ENCODE measurements at places on chromosomes 2 and 18. TPM values are rescaled to one million over a fixed set of nuclear protein-coding genes. Genes with fewer than 3 reads are reported as not detected.

DNA sequence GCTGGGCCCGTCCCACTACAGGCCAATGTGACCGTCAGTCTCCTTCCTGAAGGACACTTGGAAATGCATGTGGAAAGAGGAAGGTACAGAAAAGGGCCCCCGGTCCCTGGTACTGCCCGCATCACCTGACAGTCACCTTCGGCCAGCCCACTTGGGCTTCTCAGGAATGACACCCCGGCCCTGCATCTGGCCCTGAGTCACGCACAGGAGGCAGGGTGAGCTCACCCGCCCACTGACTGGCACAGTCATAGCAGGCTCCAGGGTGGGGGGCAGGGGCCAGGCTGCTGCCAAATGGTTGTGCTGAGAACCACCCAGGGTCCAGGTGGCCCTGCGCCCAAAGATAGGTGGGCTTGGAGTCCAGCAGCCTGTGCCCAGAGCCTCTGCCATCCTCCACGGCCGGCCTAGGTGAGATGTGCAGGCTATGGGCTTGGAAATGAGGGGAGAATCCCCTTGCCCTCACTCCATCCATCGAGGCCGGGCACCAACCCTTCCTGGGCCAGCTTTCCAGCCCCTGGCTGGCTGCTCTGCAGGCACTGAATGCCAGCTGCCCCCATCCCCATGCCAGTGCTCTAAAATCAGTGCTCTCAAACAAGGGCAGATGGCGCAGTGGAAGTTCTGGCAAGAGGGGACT lies 14.1 kb downstream of the EMX1 start:
- H3K27me3 ChIP-seq, result peaks cover 28% of the 10 kb centered on the region
- H3K4me3 ChIP-seq, result no peak overlapping the region
- peaks cover 4% of the 10 kb centered on the region for H3K4me1 ChIP-seq
- no peaks in the 10 kb centered on the region for H3K36me3 ChIP-seq

DNA sequence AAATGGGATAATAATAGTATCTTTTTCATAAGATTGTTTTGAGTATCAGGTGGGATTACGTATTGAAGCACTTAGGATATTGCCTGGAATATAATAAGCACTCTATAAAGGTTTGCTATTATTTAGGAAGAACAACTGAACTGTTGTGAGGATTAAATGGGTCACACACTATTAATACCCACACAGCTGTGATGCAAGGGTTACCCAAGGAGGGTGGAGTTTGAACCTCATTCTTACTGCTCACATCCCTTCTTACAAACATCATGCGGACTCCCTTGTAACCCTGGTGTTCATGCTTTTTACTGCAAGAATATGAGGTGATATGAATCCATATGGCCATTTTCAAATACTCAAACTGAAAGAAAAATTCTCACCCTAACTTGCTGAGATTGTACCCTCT lies 113.5 kb downstream of the KCTD1 start:
- H3K27me3 ChIP-seq, result peaks cover 7% of the 10 kb centered on the region
- no peak overlapping the region for H3K4me3 ChIP-seq
- no peak overlapping the region for H3K27ac ChIP-seq

DNA sequence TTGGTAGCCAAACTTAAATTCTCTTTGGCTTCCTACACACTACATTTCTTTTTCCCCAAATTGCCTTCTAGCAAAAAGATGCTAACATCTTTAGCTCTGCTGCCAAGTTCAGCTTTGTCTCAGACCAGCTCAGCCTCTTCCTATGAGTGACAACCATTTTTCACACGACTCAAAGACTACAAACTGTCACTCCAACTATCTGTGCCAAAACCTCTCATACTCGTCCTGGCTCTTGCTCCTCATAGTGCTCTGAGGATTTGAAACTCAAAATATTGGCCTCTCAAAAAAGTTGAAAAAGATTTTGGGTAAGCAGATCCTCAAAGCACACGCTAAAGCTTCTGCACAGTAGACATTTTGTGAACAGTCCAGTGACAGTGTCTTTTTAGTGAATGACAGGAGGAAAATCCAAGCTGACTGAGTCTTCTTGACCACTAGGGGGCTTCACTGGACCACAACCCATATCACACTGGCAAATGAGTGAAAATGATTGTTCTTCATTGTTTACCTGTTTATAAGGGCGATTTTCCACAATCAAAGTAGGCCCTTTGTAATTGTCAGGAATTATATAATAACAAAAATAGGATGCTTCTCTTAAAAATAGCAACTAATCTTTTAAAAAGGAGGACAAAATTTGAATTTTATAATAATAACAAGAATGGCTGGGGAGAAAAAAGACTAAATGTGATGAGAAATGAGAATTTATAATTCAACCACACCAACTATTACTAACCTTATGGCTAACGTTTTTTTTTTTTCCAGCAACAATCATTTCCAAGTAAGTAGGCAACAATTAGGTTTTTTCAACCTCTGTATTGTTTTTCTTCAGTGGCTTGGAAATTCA lies 85.5 kb upstream of the PGAP1 start:
- no peak overlapping the region for H3K4me3 ChIP-seq
- H3K36me3 ChIP-seq, result peaks cover 3% of the 10 kb centered on the region
- H3K4me1 ChIP-seq, result peaks cover 10% of the 10 kb centered on the region
- H3K27me3 ChIP-seq, result no peaks in the 10 kb centered on the region

DNA sequence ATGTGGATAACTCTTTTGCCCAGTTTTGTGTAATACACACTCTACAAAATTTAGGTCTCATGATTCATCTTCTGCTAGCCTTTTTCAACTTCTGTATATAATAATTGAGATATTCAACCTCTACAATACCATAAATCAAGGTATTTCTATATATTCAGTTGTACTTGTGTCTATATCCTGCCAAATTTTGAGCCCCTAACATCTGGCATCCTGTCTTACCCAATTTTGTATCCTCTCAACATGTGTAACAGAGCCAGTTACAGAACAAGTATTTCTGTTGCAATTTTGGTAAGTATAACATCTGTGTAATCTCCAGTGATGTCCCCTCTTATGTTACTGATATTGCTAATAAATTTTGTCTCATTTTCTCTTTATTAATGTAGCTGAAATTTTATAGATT lies 145.8 kb downstream of the TRIB2 start:
- H3K4me1 ChIP-seq, result peaks cover 3% of the 10 kb centered on the region
- H3K27me3 ChIP-seq, result no peaks in the 10 kb centered on the region
- no peak overlapping the region for H3K4me3 ChIP-seq
- no peak overlapping the region for H3K27ac ChIP-seq
- peaks cover 4% of the 10 kb centered on the region for H3K36me3 ChIP-seq

DNA sequence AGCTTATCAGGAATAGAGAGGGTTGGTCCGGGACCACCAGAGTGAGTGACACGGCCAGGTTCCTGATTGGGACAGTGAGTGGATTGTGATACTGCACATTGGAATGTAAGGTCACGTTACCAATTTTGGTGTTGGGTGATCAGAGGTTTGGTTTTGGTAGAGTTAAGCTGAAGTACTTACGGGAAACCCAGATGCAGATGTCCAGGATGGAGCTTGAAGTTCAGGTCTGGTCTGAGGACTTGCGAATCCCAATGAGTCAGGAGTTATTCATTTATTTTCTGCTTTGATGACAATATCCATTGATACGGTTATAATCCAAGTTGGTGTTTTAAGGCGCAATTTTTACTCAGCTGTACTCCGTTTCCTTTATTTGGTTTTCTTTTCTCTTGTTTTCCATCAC lies 273.6 kb downstream of the ALPK2 start:
- peaks cover 27% of the 10 kb centered on the region for H3K36me3 ChIP-seq
- DNase-seq, result no peak
- H3K27ac ChIP-seq, result no peak overlapping the region
- no peaks in the 10 kb centered on the region for H3K27me3 ChIP-seq

DNA sequence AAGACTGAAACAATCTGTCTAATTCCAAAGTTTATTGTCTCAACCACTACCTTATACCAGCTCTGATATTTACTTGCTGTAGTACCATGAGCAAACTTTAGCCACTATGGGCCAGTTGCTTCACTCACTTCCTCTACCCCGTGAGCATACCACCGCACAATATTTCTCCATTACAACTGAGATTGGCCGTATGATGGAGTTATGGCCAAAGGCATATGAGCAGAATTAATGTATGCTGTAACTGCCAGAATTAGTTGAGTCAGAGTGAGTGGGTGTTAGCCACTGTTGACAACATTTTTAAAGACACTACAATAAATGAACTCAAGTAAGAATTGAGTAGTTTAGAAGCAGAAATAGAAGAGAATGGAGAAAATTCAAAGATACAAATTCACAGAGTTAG lies 69.7 kb downstream of the LRATD1 start:
- H3K4me1 ChIP-seq, result no peaks in the 10 kb centered on the region
- no peak for DNase-seq
- no peaks in the 10 kb centered on the region for H3K36me3 ChIP-seq
- no peak overlapping the region for H3K4me3 ChIP-seq
- no peak overlapping the region for H3K27ac ChIP-seq

DNA sequence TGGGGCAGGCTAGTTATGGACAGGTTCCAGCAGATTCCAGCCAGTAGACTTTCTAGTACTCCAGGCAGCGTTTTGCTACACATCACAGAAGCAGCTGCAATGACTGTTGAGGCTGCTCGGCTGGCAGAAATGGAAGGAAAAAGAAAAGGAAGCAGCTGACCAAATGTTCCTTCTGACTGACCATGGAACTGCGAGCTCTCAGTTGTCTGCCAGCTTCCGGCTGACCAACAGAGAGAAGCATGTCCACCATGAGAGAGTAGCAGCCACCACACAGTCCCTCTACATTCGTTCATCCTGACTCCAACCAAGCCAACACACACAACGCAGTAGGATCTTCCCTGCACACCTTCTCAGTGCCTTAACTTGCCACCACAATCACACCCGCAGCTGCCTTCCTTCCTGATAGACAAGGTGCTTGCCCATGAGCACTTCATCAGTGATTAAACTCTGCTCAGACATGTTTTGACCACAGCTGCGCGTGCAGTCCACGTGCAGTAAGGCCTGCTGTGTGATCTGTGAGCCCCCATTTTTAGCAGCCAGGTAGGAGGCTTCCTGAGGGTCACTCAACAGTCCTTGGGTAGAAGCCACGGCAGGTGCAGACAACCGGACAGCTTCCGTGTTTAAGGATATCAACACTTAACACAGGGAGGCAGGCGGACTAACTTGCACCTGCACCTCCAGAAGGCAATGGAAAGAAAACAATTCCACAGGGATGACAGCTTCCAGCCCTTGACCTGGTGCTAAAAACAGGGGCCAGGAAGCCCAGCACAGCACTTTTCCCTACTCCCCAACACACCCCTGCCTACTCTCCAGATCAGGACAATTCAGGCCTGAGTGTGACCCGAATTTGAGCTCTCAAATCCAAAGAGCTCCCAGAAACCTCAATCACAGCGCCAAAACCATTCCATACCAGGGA lies 996 bp downstream of the TGFBRAP1 start:
- peak overlapping the region; percentile 80 for H3K27ac ChIP-seq
- peak overlapping the region; percentile 91 for H3K4me3 ChIP-seq
- H3K36me3 ChIP-seq, result no peaks in the 10 kb centered on the region
- no peaks in the 10 kb centered on the region for H3K27me3 ChIP-seq
- no peak for DNase-seq

- H3K36me3 ChIP-seq, result no peaks in the 10 kb centered on the region
- H3K27me3 ChIP-seq, result no peaks in the 10 kb centered on the region
- DNase-seq, result no peak
- H3K4me1 ChIP-seq, result no peaks in the 10 kb centered on the region
Observed at GRCh38 chr18:77815666-77816338, 566.2 kb downstream of the GALR1 start.

DNA sequence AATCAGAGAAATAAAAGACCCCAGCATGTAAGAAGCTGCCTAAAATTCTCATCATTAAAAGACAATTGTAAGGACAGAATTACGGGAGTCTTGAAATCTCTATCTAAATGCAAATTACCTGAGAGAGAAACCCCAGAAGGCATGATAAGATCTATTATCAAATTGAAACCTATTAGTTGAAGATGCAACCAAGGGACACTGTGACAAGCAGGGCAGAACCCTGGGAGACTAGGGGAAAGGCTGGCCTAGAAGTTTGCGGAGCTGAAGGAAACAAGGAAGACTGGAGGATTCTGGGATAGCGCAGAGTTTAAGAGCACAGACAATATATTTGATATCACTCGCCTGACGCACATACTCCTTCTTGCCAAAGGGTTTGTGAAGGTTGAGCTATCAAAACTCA lies 319.5 kb upstream of the CHAC2 start:
- H3K36me3 ChIP-seq, result no peaks in the 10 kb centered on the region
- H3K27ac ChIP-seq, result no peak overlapping the region
- H3K4me3 ChIP-seq, result no peak overlapping the region
- no peak for DNase-seq

DNA sequence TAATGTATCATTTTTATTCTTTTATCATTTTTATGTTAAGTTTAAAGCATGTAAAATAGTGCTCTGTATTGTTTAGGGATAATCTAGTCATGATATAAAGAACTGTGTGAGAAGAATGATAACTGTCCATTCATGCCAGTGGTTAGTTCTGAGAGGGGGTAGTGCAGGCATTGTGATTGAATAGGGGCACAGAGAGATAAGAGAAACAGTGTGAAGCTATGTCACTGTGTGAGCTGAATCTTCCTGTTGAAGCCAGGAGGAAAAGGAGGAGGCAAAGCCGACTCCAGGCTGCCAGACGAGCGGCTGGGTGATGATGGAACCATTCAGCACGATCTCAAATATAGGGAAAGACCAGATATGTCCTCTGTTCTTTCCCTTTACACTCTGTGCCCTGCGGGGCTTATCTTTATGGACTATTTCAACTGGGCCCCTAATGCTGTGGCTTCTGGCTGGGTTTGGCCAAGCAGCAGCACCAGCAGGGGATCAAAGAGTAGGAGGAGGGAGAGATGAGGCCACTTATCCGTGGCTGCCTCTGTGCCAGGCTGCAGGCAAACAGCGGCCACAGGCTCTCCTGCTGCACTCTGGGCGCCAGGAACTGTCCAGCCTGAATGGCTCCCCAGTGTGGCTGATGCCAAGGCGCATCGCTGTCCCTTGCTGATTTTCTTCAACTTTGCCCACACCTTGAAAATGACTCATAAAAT lies 128.0 kb downstream of the SPP2 start:
- H3K4me3 ChIP-seq, result no peak overlapping the region
- H3K27me3 ChIP-seq, result peaks cover 23% of the 10 kb centered on the region
- no peak overlapping the region for H3K27ac ChIP-seq

Gene GLI2
- 33.2 TPM for total RNA-seq

Gene TUBA4A
- total RNA-seq, result 7.9 TPM

Gene ZNF804A
- total RNA-seq, result not detected

Gene CDH19
- not detected for total RNA-seq

Gene CDK5R2
- total RNA-seq, result not detected

Gene APOB
- total RNA-seq, result 0.21 TPM

Gene POMC
- total RNA-seq, result not detected

Gene HOXD3
- not detected for total RNA-seq

Gene OTOS
- not detected for total RNA-seq
